ENCODE measurements at places on chromosomes 5 and 9. TPM values are rescaled to one million over a fixed set of nuclear protein-coding genes. Genes with fewer than 3 reads are reported as not detected.

GRCh38 chr9:105432247-105432842, 15.5 kb upstream of the FSD1L start:
- no peak overlapping the region for H3K4me3 ChIP-seq
- H3K36me3 ChIP-seq = no peaks in the 10 kb centered on the region
- H3K27me3 ChIP-seq = no peaks in the 10 kb centered on the region
- DNase-seq = no peak
- H3K4me1 ChIP-seq = no peaks in the 10 kb centered on the region

GRCh38 chr5:114054594-114054993, 307.3 kb upstream of the KCNN2 start:
- H3K27me3 ChIP-seq = peaks cover 49% of the 10 kb centered on the region
- peaks cover 11% of the 10 kb centered on the region for H3K4me1 ChIP-seq
- no peak overlapping the region for H3K4me3 ChIP-seq
- H3K27ac ChIP-seq = no peak overlapping the region

DNA sequence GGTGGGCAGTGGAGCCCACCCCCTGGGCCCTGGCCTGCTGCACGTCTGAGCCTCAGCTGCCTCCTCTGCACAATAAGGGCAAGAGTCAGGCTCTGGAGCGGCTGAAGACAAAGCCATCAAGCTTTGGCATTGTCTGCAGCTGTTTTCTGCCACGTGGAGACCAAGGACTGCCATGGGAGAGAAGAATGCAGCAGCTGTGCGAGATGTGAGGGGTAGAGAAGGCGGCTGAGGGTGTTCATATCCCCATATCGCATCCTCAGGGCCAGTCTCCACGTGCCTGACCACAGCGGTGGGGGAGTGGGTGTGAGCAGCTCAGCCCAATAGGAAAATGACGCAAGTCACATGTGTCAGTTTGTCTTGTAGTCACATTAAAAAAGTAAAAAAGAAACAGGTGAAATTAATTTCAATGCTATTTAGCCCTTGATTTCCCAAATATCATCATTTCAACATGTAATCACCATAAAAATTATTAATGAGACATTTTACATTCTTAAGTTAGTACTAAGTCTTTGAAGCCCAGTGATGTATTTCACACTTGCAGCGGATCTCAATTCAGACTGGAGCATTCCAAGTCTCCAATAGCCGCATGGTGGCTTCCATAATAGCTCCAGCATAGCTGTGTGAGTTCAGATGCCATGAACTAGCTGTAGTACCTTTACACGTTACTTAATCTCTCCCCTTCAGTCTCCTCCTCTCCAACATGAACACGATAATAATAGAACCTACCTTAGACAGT, 6.6 kb downstream of the C1QTNF2 start:
- DNase-seq = no peak
- no peak overlapping the region for H3K27ac ChIP-seq
- no peaks in the 10 kb centered on the region for H3K36me3 ChIP-seq
- H3K4me1 ChIP-seq = no peaks in the 10 kb centered on the region

DNA sequence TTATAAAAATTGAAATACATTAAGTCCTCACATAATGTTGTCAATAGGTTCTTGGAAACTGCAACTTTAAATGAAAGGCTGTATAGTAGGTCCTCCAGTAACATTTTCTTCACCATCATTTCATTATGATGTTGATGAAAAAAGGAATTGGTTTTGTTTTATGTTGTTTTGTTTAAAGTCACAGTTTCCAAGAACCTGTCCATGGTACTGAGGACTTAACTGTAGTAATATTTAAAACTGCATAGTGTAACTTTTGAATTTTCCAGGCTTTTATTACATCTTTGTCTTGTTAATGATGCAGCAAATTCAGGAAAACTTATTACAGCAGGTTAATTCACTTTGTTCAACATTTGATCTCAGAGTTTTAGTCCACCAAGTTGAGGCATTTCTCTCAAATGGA, 11.6 kb downstream of the SECISBP2 start:
- H3K27me3 ChIP-seq = no peaks in the 10 kb centered on the region
- H3K4me3 ChIP-seq = no peak overlapping the region
- DNase-seq = no peak
- no peak overlapping the region for H3K27ac ChIP-seq
- H3K4me1 ChIP-seq = peaks cover 10% of the 10 kb centered on the region
- peaks cover 66% of the 10 kb centered on the region for H3K36me3 ChIP-seq

- no peaks in the 10 kb centered on the region for H3K36me3 ChIP-seq
- H3K4me1 ChIP-seq = no peaks in the 10 kb centered on the region
- H3K27ac ChIP-seq = no peak overlapping the region
- H3K27me3 ChIP-seq = 0 out of 2 replicates have a peak, but pooled peaks cover 5% of the 10 kb centered on the region
These were observed 37.0 kb upstream of the IL7R start for GRCh38 chr5:35819668-35820067.

DNA sequence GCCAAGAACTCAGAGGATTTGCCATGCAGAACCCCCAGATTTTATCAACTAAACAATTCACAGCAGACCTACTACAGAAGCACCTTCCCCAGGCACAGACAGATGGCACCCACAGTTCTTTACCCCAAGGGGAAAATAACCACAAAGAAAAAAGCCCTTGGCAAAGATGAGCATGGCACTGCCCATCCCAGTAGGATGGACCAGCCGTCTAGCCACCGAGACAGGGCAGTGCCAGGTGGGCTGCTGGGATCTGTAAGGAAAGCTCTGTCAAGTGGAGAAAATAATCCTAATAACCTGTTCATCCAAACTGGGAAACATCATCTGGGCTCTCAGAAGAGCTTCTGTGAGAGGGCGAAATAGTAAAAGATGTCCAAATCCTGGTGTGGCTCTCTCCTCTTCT, 130.0 kb downstream of the COL23A1 start:
- H3K4me3 ChIP-seq = no peak overlapping the region
- H3K27me3 ChIP-seq = no peaks in the 10 kb centered on the region
- H3K4me1 ChIP-seq = no peaks in the 10 kb centered on the region
- no peak for DNase-seq
- H3K36me3 ChIP-seq = no peaks in the 10 kb centered on the region

DNA sequence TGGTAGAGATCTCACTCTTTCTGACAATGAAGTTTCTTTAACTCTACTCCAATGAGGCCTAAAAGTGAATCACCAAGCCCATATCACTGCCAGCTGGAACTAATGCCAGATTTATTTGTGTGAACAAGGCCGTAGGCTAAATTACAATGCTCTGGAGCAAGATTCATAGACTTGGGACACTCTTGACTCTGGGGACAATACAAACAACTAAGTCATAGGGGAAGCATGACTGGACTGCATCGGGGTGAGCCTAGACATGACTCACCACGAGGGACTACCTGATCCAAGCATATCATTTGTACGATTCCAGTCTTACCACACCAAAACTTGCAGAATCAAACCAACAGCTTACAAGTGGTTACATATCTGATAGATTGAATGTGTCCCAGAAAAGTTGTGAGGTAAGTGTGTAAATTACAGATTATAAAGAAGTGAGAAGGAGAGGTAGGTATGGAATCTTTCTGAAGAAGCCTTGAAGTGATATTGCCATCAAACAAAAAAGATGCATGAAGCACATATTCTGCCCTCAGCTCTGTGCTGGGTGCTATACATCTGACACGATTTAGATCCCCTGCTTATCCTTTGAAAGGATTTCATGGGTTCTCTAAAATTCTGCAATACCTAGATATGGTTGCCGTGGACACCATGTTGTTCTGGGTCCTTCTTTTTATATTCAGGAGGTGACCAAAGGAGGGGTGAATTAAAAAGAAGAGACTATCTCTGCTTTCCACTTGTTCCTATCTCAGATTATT, 199.3 kb upstream of the PDE4D start:
- no peak overlapping the region for H3K4me3 ChIP-seq
- no peak overlapping the region for H3K27ac ChIP-seq
- no peaks in the 10 kb centered on the region for H3K36me3 ChIP-seq
- no peaks in the 10 kb centered on the region for H3K4me1 ChIP-seq
- peak; percentile 19 for DNase-seq
- H3K27me3 ChIP-seq = no peaks in the 10 kb centered on the region

- no peak for DNase-seq
- H3K27ac ChIP-seq = no peak overlapping the region
- no peaks in the 10 kb centered on the region for H3K4me1 ChIP-seq
- no peaks in the 10 kb centered on the region for H3K27me3 ChIP-seq
- H3K4me3 ChIP-seq = no peak overlapping the region
- H3K36me3 ChIP-seq = no peaks in the 10 kb centered on the region
These were observed 180.6 kb downstream of the ADAMTS12 start for GRCh38 chr5:33711094-33711679.

GRCh38 chr5:173327948-173328843, at the start of gene STC2:
STC2 (minus strand) TSS chr5:173328414; CDS start chr5:173328193, 221 bp downstream.
- peak within 1 kb of the TSS; percentile 76 for H3K27ac ChIP-seq
- peaks cover 65% of the 10 kb centered on the region for H3K4me1 ChIP-seq
- peak; percentile 83 for DNase-seq

PKD2L2 gene
- total RNA-seq = not detected

GABRA1 gene
- total RNA-seq = not detected

DNA sequence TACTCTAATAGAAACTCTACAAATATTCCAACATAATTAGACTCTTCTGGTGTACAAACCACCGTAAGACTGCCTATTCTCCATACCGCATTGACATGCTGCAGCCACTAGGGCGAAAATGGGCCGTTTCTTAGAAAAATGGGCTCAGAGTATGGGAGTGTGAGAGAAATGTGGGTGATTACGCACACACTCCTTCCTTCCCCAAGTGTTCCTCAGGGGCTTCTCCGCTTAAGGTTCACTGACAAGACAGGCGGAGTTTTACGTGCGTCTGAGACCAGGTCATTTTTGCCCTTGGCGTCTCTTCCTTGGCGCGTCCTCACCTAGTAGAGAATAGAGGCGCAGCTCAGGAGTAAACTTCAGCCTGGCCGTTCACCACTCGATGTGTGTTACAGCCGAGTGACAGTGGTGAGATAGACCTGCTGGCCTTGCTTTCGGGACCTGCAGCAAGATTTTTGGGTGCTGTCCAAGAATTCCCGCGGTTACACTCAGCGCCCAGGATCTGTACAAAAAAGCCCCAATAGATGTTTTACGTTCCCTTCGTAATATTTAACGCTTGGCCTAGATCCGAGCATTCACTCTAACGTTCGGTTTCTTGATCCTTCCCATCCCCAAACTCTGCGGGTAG, 1.8 kb upstream of the NTRK2 start:
- peaks cover 28% of the 10 kb centered on the region for H3K4me1 ChIP-seq
- peaks cover 61% of the 10 kb centered on the region for H3K27me3 ChIP-seq
- H3K4me3 ChIP-seq = peak overlapping the region; percentile 23
- H3K36me3 ChIP-seq = no peaks in the 10 kb centered on the region
- no peak for DNase-seq

- no peak for DNase-seq
- H3K4me1 ChIP-seq = peaks cover 8% of the 10 kb centered on the region
- no peaks in the 10 kb centered on the region for H3K36me3 ChIP-seq
- H3K27ac ChIP-seq = no peak overlapping the region
- no peaks in the 10 kb centered on the region for H3K27me3 ChIP-seq
These were observed 97.1 kb upstream of the IL12B start for GRCh38 chr5:159427180-159428012.

CERCAM gene
- total RNA-seq = 29.9 TPM

DNA sequence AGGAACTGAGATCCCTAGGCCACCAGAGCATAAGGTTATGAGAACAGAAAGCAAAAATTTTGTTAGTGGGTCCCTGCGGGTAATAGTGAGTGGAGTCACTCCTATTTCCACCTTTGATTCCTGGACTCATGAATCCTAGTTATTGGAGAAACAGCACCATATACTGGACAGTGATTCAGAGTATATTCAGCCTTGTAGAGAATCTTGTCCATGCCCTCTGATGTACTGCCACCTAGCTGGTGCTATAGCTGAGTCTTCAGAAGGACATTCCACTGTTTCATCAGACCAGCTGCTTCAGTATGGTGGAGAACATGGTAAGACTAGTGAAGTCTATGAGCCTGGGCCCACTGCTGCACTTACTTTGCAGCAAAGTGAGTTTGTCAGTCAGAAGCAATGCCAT, 25.0 kb upstream of the ITGA2 start:
- no peak for DNase-seq
- H3K4me3 ChIP-seq = no peak overlapping the region
- no peaks in the 10 kb centered on the region for H3K36me3 ChIP-seq
- H3K27me3 ChIP-seq = no peaks in the 10 kb centered on the region
- H3K27ac ChIP-seq = no peak overlapping the region
- H3K4me1 ChIP-seq = peaks cover 12% of the 10 kb centered on the region
